ENCODE measurements at places on chromosomes 2 and 18.

GRCh38 chr2:28137221-28137620, 246.7 kb downstream of the BABAM2 start:
- DNase-seq, result no peak

- peak; percentile 17 for DNase-seq
These were observed 10.6 kb downstream of the EMX1 start for GRCh38 chr2:72927619-72928550.

GRCh38 chr18:74501386-74501785, 5.2 kb downstream of the CNDP2 start:
- DNase-seq, result no peak

DNA sequence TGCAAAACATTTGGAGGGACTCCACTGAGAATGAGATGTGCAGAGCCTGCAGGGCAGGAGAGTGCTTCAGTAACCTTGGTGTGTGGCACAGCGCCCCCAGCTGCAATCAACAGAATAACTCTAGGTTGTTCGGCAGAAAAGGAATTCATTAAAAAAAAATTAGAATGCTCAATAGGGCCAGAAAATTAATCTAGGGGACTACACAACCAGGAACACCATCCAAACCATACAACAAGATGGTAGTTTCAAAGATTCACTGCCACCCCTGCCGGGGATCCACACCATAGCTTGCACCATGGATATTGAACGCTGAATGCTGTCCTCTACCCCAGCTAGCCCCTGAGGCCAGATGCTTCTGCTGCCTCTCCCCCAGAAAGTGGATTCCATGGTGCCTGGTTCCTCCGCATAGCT, 50.1 kb downstream of the THUMPD2 start:
- no peak for DNase-seq

DNA sequence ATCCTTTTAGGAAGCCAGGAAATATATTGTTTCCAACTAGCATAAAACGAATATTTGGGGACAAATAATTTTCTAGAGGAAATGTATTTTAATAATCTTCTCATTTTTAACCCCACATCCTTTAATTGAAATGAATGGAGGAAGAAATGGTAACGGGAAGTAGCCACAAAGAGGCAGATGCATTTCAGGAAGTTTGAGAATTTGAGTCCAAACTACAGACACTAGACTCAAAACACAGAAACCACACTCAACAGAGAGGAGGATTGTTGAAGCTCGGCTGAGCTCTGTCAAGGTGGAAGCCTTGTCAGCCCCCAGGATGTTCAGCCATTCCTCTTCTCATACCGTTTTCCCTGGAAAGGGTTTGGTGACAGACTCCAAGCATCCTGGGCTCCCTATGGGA, 288.5 kb downstream of the NAPG start:
- no peak for DNase-seq

DNA sequence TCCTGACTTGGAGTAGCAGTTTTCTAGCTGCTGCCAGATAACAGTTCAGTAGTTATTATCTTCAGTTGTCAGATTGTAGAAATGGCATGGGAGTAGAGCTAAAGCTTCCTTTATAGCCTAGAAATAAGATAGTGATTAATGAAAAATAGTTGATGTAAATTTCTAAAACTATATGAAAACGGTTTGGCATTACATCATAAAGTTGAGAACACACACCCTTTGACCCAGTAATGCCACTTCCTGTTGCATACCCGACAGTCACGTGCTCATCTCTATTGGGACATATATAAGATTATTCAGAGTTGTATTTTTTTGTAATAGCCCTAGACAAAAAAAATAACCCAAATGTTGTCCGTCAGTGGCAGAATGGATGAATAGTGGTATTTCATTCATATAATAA, 39.4 kb upstream of the ASB1 start:
- no peak for DNase-seq

GRCh38 chr2:240508832-240509545, 48.8 kb downstream of the ANKMY1 start:
- DNase-seq, result no peak

All from activated CD4-positive, CD25-positive, alpha-beta regulatory T cell treated with anti-CD3 and anti-CD28 coated beads, Interleukin-2, amount 50 U/mL, for 72 hours (primary cell).